PC-3 (cell line): ENCODE measurements at places on chromosomes 7 and 10. TPM values are rescaled to one million over a fixed set of nuclear protein-coding genes. Genes with fewer than 3 reads are reported as not detected.

- no peak for DNase-seq
Measured at GRCh38 chr10:129728246-129728820, 235.7 kb downstream of the EBF3 start.

- no peak for DNase-seq
Measured at GRCh38 chr7:94529516-94529915, 19.9 kb downstream of the CASD1 start.

GRCh38 chr10:101161494-101162299, 30.6 kb downstream of the TLX1 start:
- peak; percentile 77 for DNase-seq

DNA sequence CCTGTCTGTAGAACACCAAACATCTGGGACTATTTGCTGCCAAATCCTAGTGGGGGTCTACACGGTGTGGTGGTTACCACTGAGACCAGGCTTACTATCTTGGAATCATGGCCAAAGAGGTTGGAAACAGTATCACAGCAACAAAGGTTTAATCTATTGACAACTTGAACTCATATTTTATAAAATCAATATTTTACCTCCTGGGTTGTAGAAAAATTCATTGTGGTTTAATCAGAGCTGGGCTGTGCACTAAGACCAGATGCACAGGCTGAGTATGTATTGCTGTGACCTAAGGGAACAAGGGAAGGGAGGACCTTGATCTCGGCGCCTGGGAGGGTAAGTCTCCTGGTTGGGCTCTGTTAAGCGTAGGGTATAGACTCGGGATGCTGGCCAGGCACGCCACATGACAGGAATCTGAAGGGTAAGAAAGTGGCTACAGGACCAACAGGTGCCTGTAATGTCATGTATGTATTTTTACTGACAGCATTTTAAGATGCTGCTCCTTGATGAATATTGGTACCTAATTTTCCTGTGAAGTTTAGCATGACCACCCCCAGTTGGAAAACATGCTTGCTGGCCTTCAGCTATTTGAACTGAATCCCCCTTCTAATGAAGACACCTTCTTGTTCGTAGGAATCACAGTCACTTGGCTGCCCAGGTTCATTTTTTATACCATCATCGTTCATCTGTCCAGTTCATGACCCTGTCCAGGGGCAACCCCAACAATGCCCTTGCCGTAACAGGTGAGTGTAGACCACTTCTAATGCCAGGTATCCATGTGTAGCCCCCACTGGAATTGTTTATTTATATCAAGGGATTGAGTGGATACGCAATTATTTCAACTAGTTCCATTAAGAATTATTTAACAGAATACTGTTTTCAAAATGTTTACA, 79.5 kb downstream of the EZH2 start:
- DNase-seq: no peak

DNA sequence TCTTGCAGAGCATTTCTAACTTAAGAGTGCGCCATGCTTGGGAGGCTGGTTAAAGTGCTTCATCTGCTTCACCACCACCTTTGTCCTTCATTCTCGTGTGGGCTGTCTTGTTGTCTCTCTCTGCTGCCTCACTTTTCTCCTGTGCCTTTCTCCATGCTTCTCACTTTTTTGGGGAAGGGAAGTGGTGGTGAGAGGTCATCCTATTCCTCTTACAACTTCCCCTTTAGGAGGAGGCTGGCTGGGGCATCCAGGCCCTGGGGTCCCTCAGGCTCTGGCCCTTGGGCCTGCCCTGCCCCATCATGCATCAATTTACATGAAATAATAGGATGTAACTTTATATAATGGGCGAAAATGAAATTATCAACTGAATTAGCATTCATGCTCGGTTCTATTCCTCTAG, 39.9 kb upstream of the PIP4K2A start:
- no peak for DNase-seq

DNA sequence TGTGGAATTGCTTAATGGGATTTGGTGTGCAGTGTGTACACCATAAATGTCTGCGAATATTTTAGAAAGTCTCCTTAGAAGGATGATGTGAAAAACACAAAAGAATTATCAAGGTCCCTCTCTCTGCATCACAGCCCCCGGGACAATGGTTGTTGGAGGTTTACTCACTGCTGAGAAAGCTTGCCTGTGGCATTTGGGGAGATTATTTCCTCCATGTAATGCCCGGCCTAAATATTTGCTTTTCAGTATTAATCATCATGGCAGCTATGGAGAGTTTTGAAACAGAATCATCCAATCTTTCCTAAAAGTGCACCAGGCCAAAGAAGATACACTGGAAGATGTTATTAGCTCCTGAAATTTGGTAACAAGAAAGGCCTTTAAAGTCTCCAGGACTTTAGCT, 113.8 kb upstream of the ADCY1 start:
- DNase-seq: peak; percentile 73

DNA sequence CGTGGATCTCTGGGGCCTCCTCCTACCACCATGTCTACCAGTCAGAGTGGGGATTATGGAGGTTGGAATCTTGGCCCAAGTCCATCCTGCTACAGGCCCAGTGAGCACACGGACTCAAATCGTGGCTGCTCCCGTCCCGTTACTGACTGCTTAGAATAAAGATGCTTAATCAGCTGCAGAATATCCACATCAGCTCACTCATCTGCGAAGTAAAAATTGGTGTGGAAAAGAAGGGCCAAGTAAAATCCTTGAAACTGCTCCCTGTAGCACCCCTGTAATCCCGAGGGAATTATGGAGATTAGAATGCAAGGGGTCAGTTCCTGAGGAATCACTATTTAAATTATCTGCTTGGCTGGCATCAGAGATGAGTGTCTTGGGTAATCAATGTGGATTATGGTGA, 13.0 kb upstream of the HTR5A start:
- DNase-seq: no peak

DNA sequence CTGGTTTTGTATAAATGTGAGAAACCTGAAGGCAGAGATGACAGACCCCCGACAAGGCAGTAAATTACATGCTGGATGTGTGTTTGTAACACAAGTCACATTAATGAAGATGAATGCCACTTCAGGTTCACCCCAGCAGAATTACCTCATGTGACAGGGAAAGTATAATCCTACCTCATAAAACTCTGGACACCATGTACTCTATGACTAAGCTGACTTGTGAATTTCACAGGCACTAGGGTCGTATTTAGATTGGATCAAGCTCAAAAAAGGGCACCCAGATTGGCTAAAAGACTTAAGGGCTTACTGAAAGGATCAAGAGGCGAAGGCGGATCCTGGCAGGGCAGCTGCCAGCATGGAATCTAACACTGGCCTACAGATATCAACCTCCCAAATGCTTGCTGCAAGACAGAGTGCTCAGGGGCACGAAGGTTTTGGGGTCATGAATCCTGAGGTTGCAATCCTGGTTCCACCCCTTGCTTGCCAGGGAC, 161.4 kb downstream of the PIP4K2A start:
- DNase-seq: peak; percentile 18

DNA sequence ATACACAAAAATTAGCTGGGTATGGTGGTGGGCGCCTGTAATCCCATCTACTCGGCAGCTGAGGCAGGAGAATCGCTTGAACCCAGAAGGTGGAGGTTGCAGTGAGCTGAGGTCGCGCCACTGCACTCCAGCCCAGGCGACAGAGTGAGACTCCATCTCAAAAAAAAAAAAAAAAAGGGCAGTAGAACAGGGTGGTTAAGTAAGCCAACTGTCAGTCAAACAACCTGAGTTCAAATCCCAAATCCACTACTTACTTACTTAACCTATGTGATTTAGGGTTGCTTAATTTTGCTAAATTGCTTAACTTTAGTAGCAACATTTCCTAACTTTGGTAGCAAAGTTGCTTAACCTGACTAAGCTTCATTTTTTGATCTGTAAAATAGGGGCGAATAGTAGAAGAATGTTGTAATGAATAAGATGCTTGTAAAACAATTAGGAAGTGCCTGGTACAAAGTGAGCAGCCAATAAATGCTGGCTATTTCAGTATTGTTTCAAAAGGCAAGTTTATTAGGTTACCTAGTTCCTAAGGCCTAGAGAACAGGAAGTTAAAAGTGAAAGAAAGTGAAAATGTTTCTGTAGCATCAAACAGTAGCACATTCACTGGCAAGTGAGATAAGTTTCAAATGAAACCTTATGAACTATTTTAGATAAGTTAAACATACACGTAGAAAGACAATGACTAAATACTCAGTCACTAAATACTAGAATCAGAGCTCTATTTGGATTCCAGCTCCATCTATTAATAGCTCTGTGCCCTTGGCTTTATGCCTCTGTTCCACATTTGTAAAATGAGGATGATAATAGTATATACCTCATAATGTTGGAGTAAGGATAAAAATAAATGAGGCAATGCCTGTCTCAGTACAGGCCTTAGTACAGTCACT, 64.3 kb downstream of the HOXA1 start:
- DNase-seq: peak; percentile 57

DNA sequence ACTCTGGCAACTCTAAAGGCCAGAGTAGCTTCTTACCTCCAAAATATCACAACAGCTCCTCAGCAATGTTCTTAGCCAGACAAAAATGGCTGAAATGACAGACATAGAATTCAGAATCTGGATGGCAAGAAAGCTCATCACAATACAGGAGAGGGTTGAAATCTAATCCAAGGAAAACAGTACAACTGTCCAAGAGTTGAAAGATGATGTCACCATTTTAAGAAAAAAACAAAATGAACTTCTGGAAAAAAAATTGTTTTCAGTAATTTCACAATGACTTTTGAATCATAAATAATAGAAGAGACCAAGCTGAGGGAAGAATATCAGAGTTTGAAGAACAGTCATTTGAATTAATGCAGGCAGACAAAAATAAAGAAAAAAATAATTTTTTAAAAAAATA, 479.5 kb downstream of the ZWINT start:
- DNase-seq: no peak

GRCh38 chr10:119997429-119997828, 104.9 kb downstream of the SEC23IP start:
- no peak for DNase-seq

- DNase-seq: no peak
Measured at GRCh38 chr7:130956417-130957136, 222.6 kb upstream of the KLF14 start.

DNA sequence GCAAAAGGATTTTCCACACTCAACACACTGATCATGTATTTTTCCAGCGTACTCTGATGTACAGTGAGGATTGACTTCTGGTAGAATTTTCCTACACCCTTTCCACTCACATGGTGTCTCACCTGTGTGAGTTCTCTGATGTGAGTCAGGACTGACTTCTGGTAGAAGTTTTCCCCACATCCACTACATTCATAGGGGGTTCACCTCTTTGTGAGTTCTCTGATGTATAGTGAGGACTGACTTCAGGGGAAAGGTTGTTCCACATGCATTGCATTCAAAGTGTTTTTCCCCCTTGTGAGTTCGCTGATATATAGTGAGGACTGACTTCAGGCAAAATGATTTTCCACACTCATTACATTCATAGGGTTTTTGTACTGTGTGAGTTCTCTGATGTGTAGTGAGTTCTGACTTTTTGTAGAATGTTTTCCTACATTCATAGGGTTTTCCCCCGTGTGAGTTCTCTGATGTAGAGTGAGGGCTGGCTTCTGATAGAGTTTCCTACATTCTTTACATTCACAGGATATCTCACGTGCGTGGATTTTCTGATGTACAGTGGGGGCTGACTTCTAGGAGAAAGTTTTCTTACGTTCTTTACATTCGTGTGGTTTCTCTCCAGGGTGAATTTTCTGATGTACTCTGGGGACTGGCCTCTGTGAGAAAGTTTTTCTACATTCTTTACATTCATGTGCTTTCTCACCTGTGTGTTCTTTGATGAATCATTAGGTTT, 146.5 kb downstream of the GLRX3 start:
- no peak for DNase-seq

DNA sequence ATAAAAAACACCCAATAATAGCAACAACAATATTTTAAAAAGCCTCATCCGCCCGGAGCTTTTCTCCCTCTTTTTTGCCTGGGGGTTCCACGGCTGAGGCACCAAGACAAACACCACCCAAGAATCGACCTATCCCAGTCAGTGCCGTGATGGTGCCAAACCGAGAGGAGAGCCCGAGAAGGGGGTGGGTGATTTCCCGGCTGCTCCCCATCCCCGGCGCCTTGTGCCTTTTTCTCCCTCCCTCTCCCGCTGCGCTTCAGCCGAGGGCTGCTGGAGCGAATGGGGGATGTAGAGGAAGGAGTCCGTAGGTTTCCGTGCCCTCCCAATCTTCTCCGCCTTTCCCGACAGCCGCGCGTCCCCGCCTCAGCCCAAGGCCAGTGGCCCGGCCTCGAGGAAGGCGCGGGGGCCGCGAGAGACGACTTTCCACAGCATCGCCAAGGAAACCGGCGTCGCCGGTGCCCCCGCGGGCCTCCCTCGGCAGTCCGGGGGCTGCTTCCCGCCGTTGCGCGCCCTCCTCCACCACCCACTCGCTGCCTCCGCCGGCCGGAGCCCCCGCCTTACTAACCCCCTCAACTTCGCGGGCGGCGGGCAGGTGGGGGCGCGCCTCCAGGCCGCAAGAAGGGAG, 1.3 kb downstream of the EGR2 start:
- no peak for DNase-seq

GPR158 gene
- total RNA-seq: not detected in 2 replicates

ZPBP gene
- total RNA-seq: not detected in 2 replicates

ARMC3 gene
- total RNA-seq: 0.18 and 0.40 TPM in 2 replicates

CCSER2 gene
- total RNA-seq: 10.2 and 14.1 TPM in 2 replicates

SEMA3C gene
- total RNA-seq: 27.4 and 28.0 TPM in 2 replicates

CTBP2 gene
- total RNA-seq: 78.9 and 97.2 TPM in 2 replicates

TLX1 gene
- total RNA-seq: not detected in 2 replicates

AGAP9 gene
- 5.6 and 7.1 TPM in 2 replicates for total RNA-seq

NKX2-3 gene
- total RNA-seq: 0.07 TPM in 1 of 2 replicates, not detected in the other

PNLIPRP3 gene
- not detected in 2 replicates for total RNA-seq

PITX3 gene
- not detected in 2 replicates for total RNA-seq

CRYGN gene
- total RNA-seq: 0.11 TPM in 1 of 2 replicates, not detected in the other

SFXN2 gene
- total RNA-seq: 7.5 and 10.3 TPM in 2 replicates

ELAPOR2 gene
- 10.2 and 14.7 TPM in 2 replicates for total RNA-seq

SUPV3L1 gene
- total RNA-seq: 86.2 and 117 TPM in 2 replicates
